Activated T-helper 17 cell treated with anti-CD3 and anti-CD28 coated beads, Interleukin-2, amount 50 U/mL, for 72 hours (primary cell): ENCODE measurements at places on chromosomes 7 and 10.

DNA sequence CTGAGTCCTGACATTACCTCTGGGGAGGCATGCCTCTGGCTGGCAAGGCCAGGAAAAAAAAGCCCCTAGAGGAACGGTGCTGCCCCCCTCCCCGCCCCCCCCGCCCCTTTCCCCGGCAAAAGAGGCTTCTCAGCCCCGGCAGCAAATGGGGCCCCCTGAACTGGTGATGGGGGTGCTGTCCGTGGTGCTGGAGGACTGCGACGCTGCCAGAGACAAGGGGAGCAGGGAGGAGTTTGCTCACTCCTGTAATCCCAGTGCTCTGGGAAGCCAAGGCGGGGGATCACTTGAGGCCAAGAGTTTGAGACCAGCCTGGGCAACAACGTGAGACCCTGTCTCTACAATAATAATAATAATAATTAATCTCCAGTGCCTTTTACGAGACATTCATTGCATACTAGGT lies 23.7 kb downstream of the SRRM3 start:
- H3K27ac ChIP-seq, result no peak overlapping the region
- no peak for ATAC-seq
- H3K27me3 ChIP-seq, result peaks cover 42% of the 10 kb centered on the region
- H3K36me3 ChIP-seq, result no peaks in the 10 kb centered on the region
- no peak overlapping the region for H3K4me3 ChIP-seq

DNA sequence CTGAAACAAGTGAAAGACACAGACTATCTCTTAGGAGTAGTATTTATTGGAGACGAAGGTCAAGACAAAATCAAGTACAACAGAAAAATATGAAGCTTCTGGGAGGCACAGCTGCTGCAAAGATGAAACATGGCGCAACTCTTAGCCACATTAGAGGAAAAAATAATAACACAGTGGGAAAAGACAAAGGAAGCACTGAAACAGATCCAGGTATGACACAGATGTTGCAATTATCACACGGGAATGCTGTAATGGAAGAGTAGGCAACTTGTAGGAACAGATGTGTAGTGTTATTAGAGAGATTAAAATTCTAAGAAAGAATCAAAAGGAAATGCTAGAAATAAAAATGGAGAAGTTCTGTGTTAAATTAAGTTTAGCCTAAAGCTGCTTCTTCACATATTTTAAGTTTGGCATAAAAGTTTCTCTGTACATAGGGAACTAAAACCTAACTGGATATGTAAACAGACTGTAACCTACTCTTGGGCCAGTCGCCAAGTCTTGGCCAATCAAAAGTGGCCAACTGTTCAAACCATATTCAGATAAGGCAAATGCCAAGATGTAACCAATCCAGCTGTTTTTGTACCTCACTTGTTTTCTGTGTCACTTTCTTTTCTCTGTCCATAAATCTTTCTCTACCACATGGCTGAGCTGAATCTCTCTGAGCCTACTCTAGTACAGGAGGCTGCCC lies 1132.0 kb upstream of the LRRTM3 start:
- H3K4me3 ChIP-seq, result no peak overlapping the region
- no peak for ATAC-seq
- no peaks in the 10 kb centered on the region for H3K36me3 ChIP-seq
- no peak overlapping the region for H3K27ac ChIP-seq
- H3K27me3 ChIP-seq, result no peaks in the 10 kb centered on the region

DNA sequence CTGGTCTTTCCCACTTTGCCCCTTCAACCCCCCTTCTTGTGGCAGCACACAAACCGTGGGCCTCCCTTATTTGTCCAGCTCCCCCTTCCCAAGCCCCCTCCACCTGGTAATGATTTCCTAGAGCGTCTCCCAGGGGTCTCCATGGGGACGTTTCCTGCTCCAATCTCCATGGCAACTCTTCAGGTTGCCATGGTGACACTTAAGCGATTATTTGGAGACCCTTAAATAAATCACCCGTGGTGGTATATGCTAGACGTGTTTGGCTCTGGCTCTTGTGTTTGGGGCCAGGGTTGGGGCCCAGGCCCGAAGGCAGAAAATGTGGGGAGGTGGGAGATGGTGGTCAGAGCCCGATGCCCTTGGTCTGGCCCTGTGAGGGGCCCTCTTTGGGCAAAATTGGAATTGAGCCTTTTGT lies 41.1 kb upstream of the DLG5 start:
- no peak overlapping the region for H3K4me3 ChIP-seq
- H3K36me3 ChIP-seq, result peaks cover 5% of the 10 kb centered on the region
- no peaks in the 10 kb centered on the region for H3K4me1 ChIP-seq
- no peak for ATAC-seq
- peaks cover 7% of the 10 kb centered on the region for H3K27me3 ChIP-seq

DNA sequence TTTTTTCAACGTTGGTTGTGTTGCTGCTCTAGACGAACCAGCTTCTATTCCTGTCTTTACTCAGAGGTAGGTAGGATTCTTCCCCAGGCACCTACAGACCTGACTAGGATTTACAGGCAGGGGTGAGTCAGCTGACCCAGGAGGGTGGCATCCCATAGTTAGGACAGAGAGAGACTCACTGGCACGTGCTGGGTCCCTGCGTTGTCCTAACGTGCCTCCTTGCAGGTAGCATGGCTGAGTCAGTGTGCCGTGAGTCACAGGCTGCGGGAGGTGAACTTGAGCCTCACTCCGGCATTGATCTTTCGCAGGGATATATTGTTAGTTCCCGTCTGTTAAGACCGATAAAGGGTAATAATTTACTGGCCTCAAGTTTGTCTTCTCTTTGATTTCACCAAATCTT lies 96.5 kb downstream of the PFKFB3 start:
- peak overlapping the region; percentile 92 for H3K27ac ChIP-seq
- H3K27me3 ChIP-seq, result no peaks in the 10 kb centered on the region
- H3K4me3 ChIP-seq, result peak overlapping the region; percentile 73

DNA sequence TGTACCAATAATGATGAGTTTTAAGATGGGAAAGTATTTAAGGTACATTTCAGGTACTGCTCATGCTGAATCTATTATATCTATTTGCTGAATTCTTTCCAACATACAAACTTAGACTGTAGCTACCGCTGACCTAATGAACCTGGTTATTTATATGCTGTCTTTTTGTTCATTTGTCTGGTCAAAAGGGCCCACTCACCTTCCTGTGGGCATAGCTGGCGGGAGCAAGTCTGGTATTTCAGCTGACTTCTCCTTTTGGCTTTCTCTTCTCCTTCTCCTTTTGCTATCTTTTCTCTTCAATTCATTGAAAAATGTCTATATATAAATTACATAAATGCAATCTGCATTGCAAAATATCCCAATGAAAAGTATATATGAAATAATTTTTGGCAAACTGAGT lies 9.5 kb downstream of the PLXDC2 start:
- no peak for ATAC-seq
- H3K27me3 ChIP-seq, result no peaks in the 10 kb centered on the region
- H3K4me3 ChIP-seq, result no peak overlapping the region
- H3K27ac ChIP-seq, result no peak overlapping the region
- H3K36me3 ChIP-seq, result no peaks in the 10 kb centered on the region

- ATAC-seq, result no peak
- H3K36me3 ChIP-seq, result peaks cover 80% of the 10 kb centered on the region
- H3K27ac ChIP-seq, result peak overlapping the region; percentile 100
- peaks cover 13% of the 10 kb centered on the region for H3K4me1 ChIP-seq
- H3K27me3 ChIP-seq, result no peaks in the 10 kb centered on the region
- peak overlapping the region; percentile 97 for H3K4me3 ChIP-seq
These were observed 67.7 kb upstream of the KMT2E start for GRCh38 chr7:104946338-104946737.

- no peak overlapping the region for H3K4me3 ChIP-seq
- H3K27ac ChIP-seq, result no peak overlapping the region
- no peaks in the 10 kb centered on the region for H3K36me3 ChIP-seq
- no peak for ATAC-seq
- no peaks in the 10 kb centered on the region for H3K27me3 ChIP-seq
These were observed 41.3 kb downstream of the WNT2 start for GRCh38 chr7:117281562-117281961.

DNA sequence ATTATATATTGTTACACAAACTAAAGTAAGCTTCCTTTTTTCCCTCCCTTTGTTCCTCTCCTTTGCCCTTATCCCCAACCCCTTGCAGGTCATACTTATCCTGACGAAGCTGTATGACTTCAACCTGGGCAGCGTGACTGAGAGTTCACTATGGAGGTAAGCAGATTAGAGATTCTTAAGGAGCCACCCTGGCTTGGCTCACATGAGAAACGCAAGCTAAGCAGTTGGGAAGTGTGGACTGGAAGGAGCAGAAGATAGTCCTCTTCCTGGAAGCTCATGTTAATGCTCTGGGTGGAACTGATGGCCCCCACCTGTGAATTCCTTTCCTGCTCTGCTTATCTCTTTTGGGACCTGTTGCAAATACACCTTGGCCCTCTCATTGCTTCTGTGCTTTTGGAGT lies 201.6 kb downstream of the SORCS3 start:
- H3K4me1 ChIP-seq, result no peaks in the 10 kb centered on the region
- H3K27ac ChIP-seq, result no peak overlapping the region
- H3K36me3 ChIP-seq, result no peaks in the 10 kb centered on the region
- H3K27me3 ChIP-seq, result no peaks in the 10 kb centered on the region
- no peak overlapping the region for H3K4me3 ChIP-seq

DNA sequence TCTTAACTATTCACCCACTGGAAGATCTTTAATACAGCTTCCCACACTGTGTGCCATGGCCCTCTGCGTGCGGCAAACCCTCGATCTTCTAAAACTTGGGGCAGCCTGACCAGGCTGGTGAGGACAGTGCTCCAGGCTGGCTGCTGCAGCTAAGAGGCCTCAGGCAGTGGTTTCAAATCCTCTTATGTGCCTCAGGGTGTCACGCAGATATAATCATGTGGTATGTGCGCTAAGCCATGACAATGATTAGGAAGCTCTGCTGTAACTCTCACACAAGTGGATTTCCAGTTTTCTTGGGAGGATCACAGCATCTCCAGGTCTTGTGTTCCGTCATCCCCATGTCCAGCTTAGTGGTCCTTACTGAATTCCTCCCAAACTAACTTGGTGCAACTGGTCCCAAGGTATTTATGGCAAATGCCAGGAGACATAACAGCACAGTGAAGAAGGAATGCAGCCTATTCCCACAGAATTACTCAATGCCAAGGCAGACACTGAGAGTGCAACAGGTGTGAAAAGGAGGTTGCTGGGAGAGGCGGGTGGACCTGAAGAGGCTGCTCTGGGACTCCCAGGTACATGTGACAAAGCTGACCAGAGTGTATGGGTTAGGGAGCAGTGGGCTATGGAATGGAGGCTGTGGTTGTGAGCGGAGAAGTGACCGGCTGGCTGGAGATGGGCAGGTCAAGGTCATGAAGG lies 2.3 kb downstream of the HPS1 start:
- H3K27ac ChIP-seq, result peak overlapping the region; percentile 92
- H3K4me1 ChIP-seq, result peaks cover 30% of the 10 kb centered on the region
- ATAC-seq, result no peak
- H3K36me3 ChIP-seq, result peaks cover 68% of the 10 kb centered on the region

- no peak overlapping the region for H3K27ac ChIP-seq
- no peaks in the 10 kb centered on the region for H3K36me3 ChIP-seq
- ATAC-seq, result no peak
- no peaks in the 10 kb centered on the region for H3K27me3 ChIP-seq
- no peaks in the 10 kb centered on the region for H3K4me1 ChIP-seq
- H3K4me3 ChIP-seq, result no peak overlapping the region
These were observed 256.2 kb downstream of the SDHAF3 start for GRCh38 chr7:97373736-97374135.

GRCh38 chr7:79241288-79242060 lies 212.0 kb downstream of the MAGI2 start:
- H3K27ac ChIP-seq, result no peak overlapping the region
- ATAC-seq, result no peak
- no peaks in the 10 kb centered on the region for H3K27me3 ChIP-seq
- H3K36me3 ChIP-seq, result no peaks in the 10 kb centered on the region
- H3K4me3 ChIP-seq, result no peak overlapping the region
- no peaks in the 10 kb centered on the region for H3K4me1 ChIP-seq

- H3K4me3 ChIP-seq, result no peak overlapping the region
- no peak overlapping the region for H3K27ac ChIP-seq
- no peaks in the 10 kb centered on the region for H3K4me1 ChIP-seq
- no peaks in the 10 kb centered on the region for H3K36me3 ChIP-seq
These were observed 892.5 kb downstream of the DNAJB9 start for GRCh38 chr7:109462171-109462570.

GRCh38 chr7:120307991-120308545 lies 35.1 kb downstream of the KCND2 start:
- ATAC-seq, result no peak
- H3K4me3 ChIP-seq, result no peak overlapping the region
- H3K36me3 ChIP-seq, result no peaks in the 10 kb centered on the region
- no peaks in the 10 kb centered on the region for H3K27me3 ChIP-seq
- H3K27ac ChIP-seq, result no peak overlapping the region

DNA sequence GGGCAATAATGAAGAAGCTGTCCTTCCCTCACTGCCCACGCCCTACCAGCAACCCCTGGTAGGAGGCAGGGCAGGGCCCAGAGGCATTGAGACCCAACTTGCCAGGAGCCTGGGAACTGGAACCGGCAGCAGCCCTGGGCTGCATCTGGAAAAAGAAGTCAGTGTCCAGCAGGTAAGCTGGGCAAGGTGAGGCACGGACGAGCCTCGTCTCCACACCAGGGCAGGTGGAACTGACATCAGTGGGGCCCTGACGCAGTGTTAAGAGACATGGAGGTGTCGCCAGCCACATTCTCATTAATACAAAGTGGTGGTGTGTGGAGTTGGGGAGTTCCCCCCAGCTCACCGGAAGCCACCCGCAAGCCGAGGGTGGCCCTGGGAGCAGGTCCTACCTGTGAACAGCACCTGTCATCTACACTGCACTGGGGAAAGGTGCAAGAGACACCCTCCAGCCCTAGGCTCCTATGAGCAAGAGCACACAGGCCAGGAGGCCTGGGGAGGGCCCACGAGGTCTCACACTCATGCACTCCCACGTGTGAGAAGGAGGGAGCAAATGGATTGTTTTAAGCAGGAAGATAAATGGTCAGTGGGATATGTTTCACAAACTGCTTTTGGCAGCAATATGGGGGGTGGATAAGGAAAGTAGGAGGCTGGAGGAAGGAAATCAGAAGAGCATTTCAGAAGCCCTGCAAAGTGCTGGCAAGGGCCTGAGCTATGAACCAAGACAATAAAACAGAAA lies 53.6 kb downstream of the COBL start:
- ATAC-seq, result no peak
- peaks cover 13% of the 10 kb centered on the region for H3K27me3 ChIP-seq
- no peak overlapping the region for H3K27ac ChIP-seq
- H3K36me3 ChIP-seq, result no peaks in the 10 kb centered on the region

DNA sequence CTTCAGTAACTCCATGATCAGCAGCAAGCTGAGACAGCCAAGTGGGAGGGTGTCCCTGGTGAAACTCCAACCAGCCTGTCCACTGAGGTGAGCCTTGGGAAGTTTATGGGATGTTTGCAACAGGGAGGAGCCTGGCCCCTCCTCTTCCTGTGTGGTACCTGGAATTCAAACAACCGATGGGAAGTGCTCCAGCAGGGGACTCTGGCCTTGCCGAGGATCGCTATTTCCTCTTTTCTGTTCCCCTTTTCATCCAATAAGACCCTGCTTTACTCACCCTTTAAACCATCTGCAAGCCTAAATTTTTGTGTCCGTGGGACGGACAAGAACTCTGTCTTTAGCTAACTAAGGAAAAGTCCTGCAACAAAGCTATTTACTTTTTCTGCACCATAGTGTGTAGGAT lies 491.1 kb upstream of the ZMIZ1 start:
- peaks cover 7% of the 10 kb centered on the region for H3K4me1 ChIP-seq
- ATAC-seq, result no peak
- no peak overlapping the region for H3K27ac ChIP-seq
- H3K36me3 ChIP-seq, result no peaks in the 10 kb centered on the region
- peaks cover 4% of the 10 kb centered on the region for H3K27me3 ChIP-seq
- H3K4me3 ChIP-seq, result no peak overlapping the region

- no peaks in the 10 kb centered on the region for H3K36me3 ChIP-seq
- peak; percentile 99 for ATAC-seq
- no peaks in the 10 kb centered on the region for H3K27me3 ChIP-seq
These were observed 172.3 kb upstream of the ADO start for GRCh38 chr10:62632071-62632809.

- no peaks in the 10 kb centered on the region for H3K27me3 ChIP-seq
- no peaks in the 10 kb centered on the region for H3K36me3 ChIP-seq
- peak; percentile 96 for ATAC-seq
- H3K27ac ChIP-seq, result peak overlapping the region; percentile 97
These were observed 135.0 kb downstream of the CDH23 start for GRCh38 chr10:71531485-71532446.
